ENCODE measurements at places on chromosomes 16 and 17. TPM values are rescaled to one million over a fixed set of nuclear protein-coding genes. Genes with fewer than 3 reads are reported as not detected.

Gene GNGT2
- polyA plus RNA-seq = 2.9 TPM

Gene NOXO1
- polyA plus RNA-seq = 1.2 TPM

Gene CCL4
- 1.6 TPM for polyA plus RNA-seq

Gene TBC1D3H
- 0.61 TPM for polyA plus RNA-seq

Gene CD300A
- 4.7 TPM for polyA plus RNA-seq

Data from stomach (tissue), 19 donors.